ENCODE measurements at places on chromosomes 6 and 20.
A peak's percentile ranks its signal among the peaks of the same experiment; 100 is the strongest.

- no peak for DNase-seq
Measured at GRCh38 chr6:3081960-3082359, 13.7 kb downstream of the RIPK1 start.

GRCh38 chr6:10033223-10033829 lies 381.5 kb downstream of the TFAP2A start:
- peak; percentile 85 for DNase-seq

GRCh38 chr6:161100072-161100471 lies 108.5 kb downstream of the MAP3K4 start:
- peak; percentile 79 for DNase-seq

- DNase-seq = no peak
Measured at GRCh38 chr6:35605600-35605999, 83.1 kb downstream of the FKBP5 start.

GRCh38 chr6:34810936-34811632 lies 19.2 kb downstream of the BLTP3A start:
- DNase-seq = peak; percentile 61

- no peak for DNase-seq
Measured at GRCh38 chr6:130113201-130113710, 94.9 kb downstream of the L3MBTL3 start.

DNA sequence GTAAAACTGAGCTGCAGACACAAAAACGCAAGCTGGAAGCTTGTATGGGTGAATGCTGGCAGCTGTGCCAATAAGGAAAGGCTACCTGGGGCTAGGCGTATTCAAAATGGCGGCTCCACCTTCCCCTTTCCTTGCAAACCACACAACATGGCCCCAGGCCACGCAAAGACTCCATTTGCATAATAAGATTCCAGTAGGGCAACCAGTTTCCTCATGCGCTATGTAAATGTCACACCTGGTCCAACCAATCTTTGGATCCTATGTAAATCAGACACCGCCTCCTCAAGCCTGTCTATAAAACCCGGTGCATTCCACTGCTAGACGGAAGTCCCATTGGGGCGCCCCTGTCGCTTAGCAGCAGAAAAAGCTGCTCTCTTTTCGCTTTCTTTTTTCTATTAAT lies 505.9 kb upstream of the BTBD3 start:
- no peak for DNase-seq

- no peak for DNase-seq
Measured at GRCh38 chr6:29295181-29295585, 6.3 kb upstream of the OR14J1 start.

- DNase-seq = peak; percentile 86
Measured at GRCh38 chr6:15962449-15962764, 166.5 kb upstream of the MYLIP start.

DNA sequence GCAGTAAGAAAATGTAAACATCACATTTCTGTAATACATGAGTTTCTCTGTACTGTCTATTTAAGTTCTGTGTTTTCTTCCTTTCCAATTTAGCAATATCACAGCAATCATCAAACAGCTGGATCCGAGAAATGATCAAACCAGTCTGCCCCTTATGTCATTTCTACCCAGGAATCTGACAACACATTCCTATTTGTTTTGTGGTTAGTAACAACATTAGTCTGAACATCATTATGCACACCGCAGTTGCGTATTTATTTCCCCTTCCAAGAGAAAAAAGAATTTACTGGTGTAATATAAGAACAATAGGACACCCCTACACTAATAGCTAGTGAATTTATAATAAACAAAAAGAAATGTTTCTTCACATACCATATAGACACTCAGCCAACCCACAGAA lies 179.5 kb downstream of the BTBD9 start:
- no peak for DNase-seq

DNA sequence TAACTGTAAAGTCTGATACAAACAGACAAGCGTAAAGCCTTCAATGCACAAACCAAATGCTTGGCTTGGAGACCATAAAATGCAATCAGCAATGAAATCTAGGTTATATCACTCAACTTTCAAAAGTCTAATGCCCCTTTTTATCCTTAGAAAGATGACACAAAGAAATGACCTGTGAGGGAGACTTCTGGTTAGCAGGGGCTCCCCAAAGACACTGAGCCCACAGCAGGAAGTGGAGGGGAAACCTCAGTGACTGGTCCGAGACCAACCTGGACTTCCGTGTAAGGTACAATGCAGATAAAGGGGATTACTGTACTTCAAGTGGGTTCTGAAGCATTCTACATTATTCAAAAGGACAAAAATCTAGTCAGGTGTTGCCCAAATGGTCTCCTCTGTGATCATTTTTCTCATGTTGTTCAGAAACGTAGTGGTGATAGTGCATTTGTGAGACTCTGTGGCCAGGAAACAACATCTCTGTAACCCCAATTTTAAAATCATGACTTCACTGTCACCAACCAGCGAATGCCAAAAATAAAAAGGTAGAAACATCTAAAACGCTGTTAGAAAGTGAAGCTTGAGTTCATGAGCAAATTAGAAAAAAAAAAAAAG lies 88.2 kb downstream of the HIVEP2 start:
- no peak for DNase-seq

DNA sequence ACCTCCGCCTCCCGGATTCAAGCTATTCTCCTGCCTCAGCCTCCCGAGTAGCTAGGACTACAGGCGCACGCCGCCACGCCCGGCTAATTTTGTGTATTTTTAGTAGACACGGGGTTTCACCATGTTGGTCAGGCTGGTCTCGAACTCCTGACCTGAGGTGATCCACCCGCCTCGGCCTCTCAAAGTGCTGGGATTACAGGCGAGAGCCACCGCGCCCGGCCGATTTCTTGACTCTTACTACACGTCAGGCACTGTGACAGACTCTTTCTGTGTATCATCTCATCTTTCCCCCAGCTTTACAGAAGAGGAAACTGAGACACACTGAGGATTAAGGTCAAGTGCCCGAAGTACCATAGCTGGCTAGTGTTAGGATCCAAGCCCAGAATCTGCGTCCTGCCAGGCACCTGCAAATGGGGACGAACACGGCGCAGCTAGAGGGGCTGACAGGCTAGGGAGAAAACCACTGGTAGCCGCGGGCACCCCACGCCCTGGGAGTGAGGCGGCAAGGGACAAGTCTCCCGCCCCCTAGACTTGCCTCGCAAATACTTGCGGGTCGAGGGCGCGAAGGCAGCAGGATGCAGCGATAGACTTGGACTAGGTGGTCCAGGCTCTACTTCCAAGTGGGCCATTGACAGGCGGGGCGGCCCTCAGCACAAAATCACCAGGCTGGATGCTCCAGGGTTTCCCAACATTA lies 1.1 kb upstream of the TAF8 start:
- no peak for DNase-seq

- no peak for DNase-seq
Measured at GRCh38 chr6:91167846-91168245, 581.0 kb upstream of the MAP3K7 start.

DNA sequence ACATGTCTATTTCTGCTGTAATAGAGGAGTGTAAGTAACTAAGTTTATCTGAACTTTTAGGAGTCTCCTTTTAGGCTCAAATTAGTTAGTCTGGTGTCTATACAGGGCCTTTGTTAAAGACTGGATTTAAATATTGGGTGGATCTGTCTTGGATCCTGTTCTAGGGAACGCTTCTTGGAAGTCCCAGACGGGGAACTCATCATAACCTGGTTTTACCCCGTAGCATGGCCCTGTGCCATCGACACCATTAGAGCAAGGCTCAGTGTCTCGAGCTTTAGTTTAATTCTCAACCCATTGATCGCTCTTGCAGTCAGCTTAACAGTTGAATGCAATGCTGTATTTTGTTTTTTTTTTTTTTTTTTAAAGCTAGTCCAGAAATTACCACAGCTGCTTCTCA lies 89.9 kb downstream of the CARMIL1 start:
- peak; percentile 5 for DNase-seq

- no peak for DNase-seq
Measured at GRCh38 chr6:89731924-89732567, 87.5 kb downstream of the MDN1 start.

Measured in kidney tubule cell (primary cell).